IMR-90 (cell line): ENCODE measurements at places on chromosomes 3 and 15. TPM values are rescaled to one million over a fixed set of nuclear protein-coding genes. Genes with fewer than 3 reads are reported as not detected.

DNA sequence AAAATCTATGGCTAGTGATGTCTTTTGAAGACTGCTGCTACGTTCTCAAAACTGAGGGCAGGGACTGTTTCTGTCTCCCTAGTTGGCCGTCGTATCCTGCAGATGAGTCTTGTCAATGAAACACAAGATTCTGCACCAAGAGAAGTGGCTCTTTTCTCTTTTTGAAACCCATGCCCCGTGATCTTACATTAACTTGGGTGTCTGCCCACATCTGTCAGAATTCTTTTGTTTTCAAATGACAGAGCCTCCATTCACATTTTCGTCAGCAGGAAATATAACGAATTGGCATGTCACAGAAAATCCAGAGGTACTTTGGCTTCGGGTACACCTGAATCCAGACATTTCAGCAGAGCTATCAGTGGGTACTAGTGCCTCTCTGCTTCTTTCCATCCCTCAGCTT, 331.3 kb upstream of the PROK2 start:
- DNase-seq = no peak

DNA sequence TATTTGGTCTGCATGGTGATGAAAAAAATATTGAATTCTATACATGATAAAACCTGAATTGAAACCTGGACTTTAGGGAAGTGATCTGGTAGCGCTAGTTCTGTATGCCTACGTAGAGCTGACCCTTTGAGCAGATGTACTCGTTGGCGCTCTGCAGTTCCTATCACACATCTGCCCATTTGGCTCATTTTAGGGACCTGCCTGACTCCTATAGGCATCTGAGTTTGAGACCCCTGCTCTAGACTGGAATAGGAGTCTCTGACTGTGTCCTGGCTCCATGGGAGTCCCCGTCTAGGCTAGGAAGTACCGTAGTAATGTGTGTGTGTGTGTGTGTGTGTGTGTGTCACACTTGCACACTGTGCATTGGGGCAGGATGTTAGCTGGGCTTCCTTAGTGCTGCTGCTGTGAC, 21.2 kb downstream of the STARD5 start:
- no peak for DNase-seq

GRCh38 chr3:127011270-127011992, 28.5 kb downstream of the PLXNA1 start:
- DNase-seq = peak; percentile 31

DNA sequence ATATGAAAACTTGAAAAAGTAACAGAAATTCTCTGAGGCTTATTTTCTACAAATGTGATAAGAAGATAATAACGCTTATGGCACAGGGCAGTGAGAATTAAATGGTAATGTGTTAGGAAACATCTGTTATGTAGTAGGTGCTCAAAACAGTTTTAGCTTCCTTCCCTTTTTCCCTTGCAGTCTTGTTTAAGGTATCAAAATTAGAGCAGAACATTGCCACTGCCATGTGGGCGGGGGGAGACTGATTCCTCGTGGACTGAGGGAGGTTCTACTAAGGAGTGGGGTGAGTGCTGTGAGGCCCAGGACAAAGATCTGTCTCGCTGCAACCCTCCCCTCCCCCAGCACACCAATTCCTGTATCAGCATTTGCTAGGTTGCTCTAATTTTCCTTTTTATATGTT, 702.4 kb downstream of the TUSC7 start:
- DNase-seq = no peak

DNA sequence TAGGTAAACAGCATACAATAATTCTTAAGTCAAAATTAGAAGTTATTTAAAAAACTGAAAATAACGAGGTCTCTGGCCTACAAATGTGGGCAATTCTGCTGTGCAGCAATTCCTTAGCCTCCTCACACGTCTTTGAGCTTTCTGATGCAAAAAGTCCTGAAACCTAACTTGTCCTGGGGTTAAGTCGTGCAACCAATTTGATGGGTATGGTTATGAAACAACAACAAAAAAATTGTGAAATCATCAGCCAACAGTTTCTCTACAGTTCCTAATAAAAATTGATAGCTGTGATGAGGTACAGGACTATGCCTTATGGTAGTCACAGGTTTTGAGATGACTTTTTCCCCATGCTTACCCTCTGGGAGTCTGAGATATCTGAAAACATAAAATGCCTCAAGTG, 6.5 kb upstream of the GLB1 start:
- DNase-seq = no peak

DNA sequence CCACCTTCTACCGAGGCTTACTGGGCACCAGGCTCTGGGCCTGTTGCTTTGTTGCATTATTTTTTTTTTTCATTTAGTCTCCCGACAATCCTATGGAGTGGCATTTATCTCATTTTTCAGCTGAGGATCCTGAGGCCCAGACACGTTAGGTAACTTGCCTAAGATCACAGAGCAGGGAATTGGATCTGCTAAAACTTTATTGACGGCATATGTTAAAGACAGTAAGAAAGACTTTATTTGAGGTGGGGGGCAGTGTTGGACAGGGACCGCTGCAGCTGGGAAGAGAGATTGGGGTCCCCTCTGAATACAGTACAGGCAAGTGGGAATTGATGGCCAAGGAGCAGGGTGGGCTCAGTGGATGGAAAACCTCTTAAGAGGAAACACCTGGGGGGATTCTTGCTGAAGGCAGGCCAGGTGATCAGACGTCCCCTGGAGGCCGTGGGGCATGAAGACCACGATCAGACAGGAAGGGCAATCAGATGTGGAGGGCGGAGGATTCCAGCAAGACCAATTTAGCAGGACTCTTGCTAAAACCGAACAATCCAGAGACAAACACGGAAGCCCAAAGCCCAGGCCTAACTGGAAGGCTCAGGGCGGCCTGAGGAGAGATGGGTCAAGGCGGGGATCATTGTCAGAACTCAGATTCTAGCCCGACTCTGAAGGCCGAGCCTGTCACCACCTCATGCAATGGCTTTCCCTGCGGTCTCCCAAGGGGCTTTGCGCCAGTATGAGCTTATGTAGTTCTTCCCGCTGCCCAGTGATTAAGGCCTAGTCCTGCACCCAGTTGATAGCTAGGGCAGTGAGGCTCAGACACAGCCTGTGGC, 53.7 kb downstream of the RGMA start:
- DNase-seq = no peak

DNA sequence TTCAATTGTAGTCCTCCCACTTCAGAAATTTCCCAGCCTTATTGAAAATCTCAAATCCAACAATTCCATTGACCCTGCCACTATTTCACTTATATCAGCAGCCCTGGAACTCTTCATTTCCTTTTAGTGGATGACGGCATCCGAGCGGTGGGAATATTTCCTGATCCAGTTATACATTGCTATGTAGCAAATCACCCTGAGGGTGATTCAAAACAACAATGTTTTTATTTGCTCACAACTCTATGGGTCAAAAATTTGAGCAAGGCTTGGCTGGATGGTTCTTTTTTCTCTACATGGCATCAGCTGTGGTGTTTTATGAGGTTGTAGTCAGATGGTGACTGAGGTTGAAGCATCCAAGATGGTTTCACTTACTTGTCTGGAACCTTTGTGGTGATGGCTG, 70.5 kb downstream of the CHST2 start:
- no peak for DNase-seq

GRCh38 chr3:38154033-38154494, 11.3 kb upstream of the OXSR1 start:
- peak; percentile 80 for DNase-seq

DNA sequence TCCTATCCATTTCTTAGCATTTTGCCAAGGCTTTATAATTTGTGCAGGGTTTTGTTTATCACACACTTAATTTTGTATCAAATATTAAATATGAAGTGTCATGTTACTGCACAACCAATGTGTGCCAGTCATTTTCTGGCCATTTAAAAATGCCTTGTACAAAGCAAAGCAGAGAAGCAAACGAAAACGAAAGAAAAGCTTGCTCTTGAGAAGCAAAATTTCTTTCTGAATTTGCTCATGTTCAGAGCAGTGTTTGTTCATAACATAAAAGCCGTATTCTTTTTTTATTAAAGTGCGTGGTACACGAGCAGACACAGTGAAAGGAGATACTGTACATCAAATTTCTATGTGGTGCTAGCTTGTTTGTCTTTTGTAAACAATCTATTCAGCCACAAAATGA, 792.6 kb downstream of the NAALADL2 start:
- DNase-seq = peak; percentile 19

GRCh38 chr3:157541506-157542236, 38.5 kb upstream of the VEPH1 start:
- no peak for DNase-seq

DNA sequence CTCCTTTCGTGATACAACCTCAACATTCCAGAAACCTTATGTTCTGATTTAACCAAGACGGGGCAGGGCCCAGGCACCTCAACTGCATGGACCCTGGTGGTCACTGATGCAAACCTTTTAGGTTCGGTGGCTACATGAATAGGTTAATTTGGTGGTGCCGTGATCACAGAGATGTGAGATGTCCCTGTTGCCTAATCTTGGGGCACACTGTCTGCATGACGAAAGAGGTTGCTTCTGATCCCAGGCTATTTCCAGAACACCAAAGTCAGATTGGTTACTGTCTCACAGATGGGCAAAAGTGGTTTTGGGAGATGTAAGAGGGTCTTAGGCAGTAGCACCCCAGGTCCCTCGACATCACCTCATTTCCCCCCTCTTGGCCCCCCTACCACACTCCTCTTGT, 4.0 kb upstream of the CCR1 start:
- DNase-seq = no peak

GRCh38 chr3:116127464-116127863, 317.8 kb downstream of the LSAMP start:
- DNase-seq = no peak

GXYLT2 gene
- total RNA-seq = 11.1 and 11.4 TPM in 2 replicates

GOLGA6L7 gene
- not detected in 2 replicates for total RNA-seq
